Stimulated activated CD8-positive, alpha-beta memory T cell treated with anti-CD3 and anti-CD28 coated beads, Interleukin-7, amount 100 ng/mL, for 4 hours (primary cell): ENCODE measurements at places on chromosomes 16 and 17.

DNA sequence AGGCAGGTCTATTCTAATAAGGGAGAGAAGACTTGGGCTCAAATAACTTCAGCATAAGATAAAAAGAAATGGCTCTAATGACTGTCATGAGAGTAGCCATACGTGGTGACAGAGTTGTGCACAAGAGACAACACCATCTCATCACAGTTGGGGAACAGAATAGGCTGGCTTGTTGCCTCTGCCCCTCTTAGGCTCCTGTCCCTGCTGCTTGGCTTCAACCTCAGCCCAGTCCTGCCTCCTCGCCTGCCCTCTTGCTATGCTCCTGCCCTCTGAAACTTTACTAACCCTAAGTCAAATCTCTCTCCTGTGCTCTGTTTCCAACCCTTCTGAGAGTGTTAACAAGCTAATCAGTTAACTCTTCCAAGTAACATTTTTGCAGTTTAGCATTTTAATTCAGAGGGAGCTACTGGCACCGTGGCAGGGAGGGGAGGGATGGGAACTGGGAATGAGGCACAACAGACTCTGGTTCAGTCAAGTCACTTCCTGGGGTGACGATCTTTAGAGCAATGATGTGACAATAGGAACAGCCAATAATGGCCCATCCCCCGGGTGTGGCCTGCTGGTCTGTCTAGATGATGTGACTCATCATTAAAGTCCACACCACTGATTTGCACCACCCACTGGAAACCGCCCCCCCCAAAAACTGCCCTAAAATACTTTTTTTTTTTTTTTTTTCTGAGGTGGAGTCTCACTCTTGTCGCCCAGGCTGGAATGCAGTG, 35.5 kb downstream of the DNAH17 start:
- DNase-seq = no peak

DNA sequence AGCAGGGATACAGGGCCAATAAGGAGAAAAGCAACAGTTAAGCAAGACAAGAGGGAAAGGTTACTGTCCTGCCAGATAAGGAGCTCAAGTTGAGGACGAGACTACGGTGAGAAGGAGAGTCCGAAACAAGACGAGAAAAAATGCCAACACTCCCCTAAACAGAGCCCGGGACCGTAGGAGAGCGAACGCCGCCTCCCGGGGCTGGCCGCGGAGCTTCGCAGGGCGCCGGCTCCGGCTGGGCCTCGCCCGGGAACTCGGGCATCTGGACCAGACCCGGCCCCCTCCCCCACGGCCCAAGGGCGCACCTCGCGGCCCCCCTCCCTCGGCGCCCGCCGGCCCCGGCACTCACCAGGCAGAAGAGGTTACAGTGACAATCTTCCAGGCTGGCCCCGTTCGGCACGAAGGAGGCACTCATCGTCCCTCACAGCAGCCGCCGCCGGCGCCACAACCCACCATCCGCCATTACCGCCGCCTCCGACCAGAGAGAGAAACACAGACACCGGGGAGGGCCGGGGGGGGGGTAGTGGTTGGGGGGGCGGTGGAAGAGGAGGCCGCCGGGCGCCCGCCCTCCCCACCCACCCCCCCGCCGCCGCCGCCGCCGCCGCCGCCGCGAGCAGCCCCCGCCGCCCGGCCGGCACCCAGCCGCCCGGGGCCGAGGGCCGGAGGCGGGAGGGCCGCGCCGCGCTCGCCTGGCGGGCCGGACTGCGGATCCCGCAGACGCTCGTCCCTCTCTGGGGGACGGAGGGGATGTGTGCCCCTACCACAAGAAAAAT, at the start of gene MED13:
Gene MED13, minus strand, starts transcription at position 488 of the 773 bp plus-strand sequence. Its CDS starts 73 bp downstream, at position 415.
- DNase-seq = peak; percentile 29

- DNase-seq = no peak
Measured at GRCh38 chr16:57528499-57529390, 7.6 kb downstream of the CCDC102A start.

DNA sequence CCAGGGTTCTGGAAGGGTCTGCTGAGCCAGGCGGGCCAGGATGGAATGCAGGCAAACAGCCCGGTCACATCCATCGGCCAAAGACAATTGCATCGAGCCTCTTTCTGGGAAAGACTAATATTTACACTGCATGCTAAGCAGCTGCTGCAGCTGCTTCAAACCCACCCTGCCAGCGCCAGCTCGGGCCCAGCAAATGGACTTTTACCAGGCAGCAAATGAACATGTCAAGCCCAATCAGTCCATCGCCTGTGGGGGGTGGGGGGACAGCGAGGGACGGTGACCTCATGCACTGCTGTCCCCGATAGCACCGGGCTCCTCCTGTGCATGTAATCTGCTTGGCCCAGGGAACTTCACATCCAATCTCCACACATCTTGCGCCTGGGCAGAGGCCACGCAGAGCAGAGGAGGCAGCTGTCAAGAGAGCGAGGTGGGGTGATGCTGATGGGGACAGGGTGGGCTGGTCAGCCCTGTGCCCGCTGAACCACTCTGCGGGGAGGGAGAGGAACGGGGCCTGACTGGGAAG, 39.4 kb upstream of the CDH5 start:
- no peak for DNase-seq

- DNase-seq = no peak
Measured at GRCh38 chr17:52049051-52049450, 109.5 kb downstream of the CA10 start.

- DNase-seq = no peak
Measured at GRCh38 chr17:3536716-3537115, 20.9 kb downstream of the TRPV3 start.

DNA sequence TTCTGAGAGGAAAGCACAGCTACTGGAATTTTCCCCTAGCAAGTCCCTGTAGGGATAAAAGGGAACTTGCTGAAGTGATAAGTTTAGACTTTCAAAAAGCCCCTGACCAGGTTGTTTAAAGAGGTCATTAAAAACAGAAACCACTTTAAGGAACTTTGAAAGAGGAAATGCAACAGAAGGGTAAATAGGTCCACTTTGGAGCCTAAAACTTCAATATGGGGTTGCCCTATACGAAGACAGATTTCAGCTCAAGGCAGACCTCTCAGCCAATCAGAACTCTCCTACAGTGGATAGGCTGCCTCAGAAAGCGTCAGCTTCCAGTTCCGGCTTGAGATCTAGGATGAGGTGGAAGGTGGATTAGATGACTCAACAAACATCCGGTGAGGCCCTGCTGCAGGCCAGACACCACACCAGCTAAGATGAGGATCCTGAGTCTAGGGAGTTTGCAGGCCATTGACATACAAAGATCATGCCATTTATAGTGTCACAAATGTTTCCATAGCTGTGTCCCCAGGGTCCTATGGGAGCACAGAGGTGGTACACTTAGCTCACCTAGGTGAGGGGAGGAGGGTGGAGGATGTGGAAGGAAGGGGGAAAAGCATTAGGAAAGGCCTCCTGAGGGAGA, 7.9 kb upstream of the MFSD6L start:
- no peak for DNase-seq

- no peak for DNase-seq
Measured at GRCh38 chr16:5215901-5216300, 118.3 kb upstream of the EEF2KMT start.

DNA sequence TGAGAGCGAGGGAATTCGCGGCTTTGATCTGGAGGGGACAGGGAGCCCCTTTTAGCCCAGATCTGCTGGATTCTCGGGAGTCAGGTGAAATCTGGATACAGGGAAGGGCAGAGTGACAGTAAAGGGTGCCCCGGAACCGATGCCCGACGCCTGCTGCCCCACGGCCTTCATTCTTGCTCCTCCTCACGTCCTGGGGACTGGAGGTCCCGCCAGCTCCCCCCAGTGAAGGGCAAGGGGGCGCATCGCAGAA, 596 bp downstream of the OR1F1 start:
- no peak for DNase-seq

DNA sequence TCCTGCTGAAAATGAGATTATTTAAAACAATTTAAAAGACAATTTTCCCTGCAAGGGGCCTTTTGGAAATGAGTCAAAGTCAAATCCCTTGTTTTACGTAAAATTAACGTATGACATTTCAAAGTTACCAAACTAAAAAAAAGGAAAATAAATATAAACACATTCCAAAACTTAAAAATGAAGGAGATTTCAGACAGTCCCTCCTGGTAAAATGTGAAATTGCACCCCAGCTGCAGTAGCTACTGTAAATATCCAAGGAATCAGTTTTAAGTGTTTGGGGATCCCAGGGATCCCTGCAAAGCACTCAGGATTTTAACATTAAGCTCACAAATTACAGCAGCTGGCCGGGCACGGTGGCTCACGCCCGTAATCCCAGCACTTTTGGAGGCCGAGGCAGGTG, 63.3 kb downstream of the NXN start:
- DNase-seq = no peak

DNA sequence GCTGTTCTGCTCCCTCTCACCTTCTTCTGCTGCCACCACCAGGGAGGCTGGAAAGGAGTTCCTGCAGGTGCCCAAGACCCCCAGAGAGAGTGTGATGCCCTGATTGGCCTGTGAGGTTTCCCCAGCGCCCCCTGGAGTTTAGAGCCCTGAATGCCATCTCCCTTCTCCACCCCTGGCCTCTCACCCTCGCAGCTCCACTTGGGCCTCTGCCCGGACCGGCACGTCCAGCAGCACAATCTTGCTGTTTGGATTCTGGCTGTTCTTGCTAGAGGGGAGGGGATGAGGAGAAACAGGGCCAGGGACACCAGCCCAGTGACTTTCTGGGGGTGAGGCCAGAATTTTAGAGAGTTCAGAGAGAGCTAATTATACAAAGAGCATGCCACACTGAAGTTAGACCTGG, 12.5 kb upstream of the FAM171A2 start:
- no peak for DNase-seq

GRCh38 chr16:14549789-14550153, 80.3 kb downstream of the PARN start:
- no peak for DNase-seq

- DNase-seq = no peak
Measured at GRCh38 chr17:70307430-70308225, 138.3 kb downstream of the KCNJ2 start.

GRCh38 chr17:2214047-2214928, 89.3 kb downstream of the SMG6 start:
- no peak for DNase-seq

GRCh38 chr16:66617728-66618127, 13.2 kb downstream of the CMTM3 start:
- no peak for DNase-seq

DNA sequence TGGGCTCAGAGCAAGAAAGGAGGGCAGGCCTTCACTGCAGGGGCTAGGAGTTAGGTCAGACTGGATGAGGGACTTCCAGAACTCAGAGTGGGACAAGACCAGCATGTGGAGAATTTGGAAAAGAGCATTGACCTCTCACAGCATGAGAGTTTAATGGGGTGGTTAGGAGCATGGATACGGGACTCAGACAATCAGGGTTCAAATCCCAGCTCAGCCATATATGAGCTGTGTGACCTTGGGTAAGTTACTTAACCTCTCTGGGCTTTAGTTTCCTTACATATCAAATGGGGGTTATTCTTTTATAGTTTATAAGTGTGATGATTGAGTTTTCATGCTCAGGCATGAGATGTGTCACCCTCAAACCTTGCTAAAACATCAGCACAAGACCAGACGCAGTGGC, 37.4 kb upstream of the ALKBH5 start:
- DNase-seq = no peak

DNA sequence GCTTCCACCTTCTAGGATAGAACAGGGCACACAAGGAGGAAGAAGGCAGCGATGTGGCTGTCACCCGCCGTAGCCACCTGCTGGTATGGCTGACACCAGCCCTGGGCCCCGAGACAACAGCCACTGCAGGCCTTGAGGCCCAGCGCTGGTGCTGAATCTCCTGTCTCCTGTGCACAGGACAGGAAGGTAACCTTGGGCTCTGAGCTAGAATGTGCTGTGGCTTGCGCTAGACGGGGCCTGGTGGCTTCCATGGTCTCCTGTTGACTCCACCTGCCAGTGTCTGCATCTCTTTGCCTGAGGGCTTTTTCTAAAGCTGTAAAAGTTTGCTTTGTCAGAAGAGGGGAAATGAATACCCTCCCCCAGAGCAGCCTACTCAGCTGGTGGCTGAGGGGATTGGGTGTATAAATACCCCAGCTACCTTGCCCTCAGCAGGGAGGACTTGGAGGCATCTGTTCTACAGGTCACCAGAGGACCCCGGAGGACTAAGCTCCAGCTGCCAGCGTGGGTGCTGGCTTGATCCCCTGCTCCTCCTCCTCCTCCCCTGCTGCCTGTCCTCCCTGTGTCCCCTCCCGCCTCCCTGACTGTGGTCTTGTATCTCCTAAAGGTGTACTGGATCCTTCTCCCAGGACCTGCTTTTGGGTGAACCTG, 76.1 kb upstream of the SDK2 start:
- DNase-seq = no peak

GRCh38 chr17:65154770-65155589, 17.8 kb downstream of the RGS9 start:
- DNase-seq = no peak

- no peak for DNase-seq
Measured at GRCh38 chr17:58671969-58672368, 19.9 kb downstream of the TEX14 start.

- no peak for DNase-seq
Measured at GRCh38 chr17:75144816-75145512, 9.3 kb downstream of the JPT1 start.

DNA sequence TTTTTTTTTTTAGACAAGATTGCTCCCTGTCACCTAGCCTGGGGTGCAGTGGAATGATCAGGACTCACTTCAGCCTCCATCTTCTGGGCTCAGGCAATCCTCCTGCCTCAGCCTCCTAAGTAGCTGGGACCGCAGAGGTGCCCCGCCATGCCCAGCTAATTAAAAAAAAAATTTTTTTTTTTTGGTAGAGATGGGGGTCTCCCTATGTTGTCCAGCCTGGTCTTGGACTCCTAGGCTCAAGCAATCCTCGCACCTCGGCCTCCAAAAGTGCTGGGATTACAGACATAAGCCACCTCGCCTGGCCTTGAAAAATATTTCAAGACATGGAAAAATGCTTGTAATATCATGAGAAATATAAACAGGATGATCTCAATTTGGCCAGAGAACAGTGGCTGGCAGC, 42.9 kb downstream of the HAPSTR1 start:
- no peak for DNase-seq

DNA sequence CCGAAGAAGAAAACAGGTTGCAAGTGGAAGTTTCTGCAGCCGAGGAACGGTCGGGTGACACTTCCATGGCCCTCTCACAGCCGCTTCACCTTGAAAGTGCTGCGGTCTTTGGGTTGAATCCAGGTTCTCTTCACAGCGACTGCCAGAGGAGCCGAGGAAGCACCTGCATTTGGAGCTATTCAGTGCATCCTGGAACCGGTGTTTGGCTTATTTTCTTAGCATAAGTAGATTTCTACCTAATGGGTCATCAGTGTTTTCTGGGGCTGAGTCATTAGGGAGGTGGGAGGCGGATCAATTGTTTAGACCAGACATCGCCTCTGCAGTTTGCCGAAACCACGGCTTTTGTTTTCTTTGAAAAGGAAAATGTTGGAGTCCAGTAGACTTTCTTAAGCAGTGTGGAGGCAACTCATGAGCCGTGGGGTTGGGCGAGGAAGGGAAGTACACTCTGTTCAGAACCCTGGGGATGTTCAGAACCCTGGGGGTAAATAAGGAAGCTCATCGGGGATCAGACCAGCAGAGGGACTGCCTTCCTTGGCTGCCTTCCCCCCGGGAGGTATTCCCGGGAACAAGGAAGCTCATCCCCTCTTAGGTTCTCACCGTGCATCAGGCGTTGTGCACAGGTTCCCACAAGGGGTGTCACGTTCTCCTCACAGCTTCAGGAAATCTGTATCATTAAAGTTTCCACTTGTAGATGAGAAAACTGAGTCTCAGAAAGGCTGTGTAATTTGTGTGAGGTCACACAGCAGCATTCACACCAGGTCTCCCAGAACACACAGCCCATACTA, 361.5 kb downstream of the SNX29 start:
- no peak for DNase-seq
